ENCODE measurements at places on chromosomes 12 and 14. TPM values are rescaled to one million over a fixed set of nuclear protein-coding genes. Genes with fewer than 3 reads are reported as not detected.

Gene SMIM41
- not detected for total RNA-seq

Gene SLC39A9
- total RNA-seq = 118 TPM

Gene RND1
- total RNA-seq = 24.9 TPM

Gene CDKN3
- 5.3 TPM for total RNA-seq

Gene BCL2L2
- total RNA-seq = 10.6 TPM

Gene KRT79
- total RNA-seq = not detected

Gene DIO2
- 21.2 TPM for total RNA-seq

Gene MDGA2
- total RNA-seq = 39.1 TPM

Gene TMEM233
- total RNA-seq = under 0.01 TPM

Gene SLC25A29
- total RNA-seq = 45.2 TPM

Gene NUDT14
- total RNA-seq = 32.6 TPM

Gene EID3
- 4.5 TPM for total RNA-seq

Gene HOXC6
- not detected for total RNA-seq

Gene KLRF1
- total RNA-seq = not detected

Gene ENO2
- 169 TPM for total RNA-seq

Gene TMEM229B
- total RNA-seq = 22.4 TPM

Gene GRIP1
- 122 TPM for total RNA-seq

Gene KTN1
- total RNA-seq = 76.2 TPM

Gene KRT6C
- not detected for total RNA-seq

Gene VRTN
- total RNA-seq = not detected

Gene HOXC11
- not detected for total RNA-seq

Gene NINJ2
- total RNA-seq = 2.9 TPM

Gene CBLN3
- not detected for total RNA-seq

Gene LTBR
- 2.4 TPM for total RNA-seq

Gene ZNF664
- total RNA-seq = 53.8 TPM

Gene LMNTD1
- total RNA-seq = 1.2 TPM

Gene LBHD2
- not detected for total RNA-seq

Gene TAS2R9
- 0.41 TPM for total RNA-seq

Gene PAH
- 0.82 TPM for total RNA-seq

Gene PTCSC3
- total RNA-seq = not detected

Gene JDP2
- 5.3 TPM for total RNA-seq

Gene TAS2R19
- total RNA-seq = 6.9 TPM

Gene SIX6
- total RNA-seq = not detected

Gene ITGA7
- 3.7 TPM for total RNA-seq

All from frontal cortex (tissue), 4 donors.